ENCODE measurements at places on chromosomes 12 and 14. TPM values are rescaled to one million over a fixed set of nuclear protein-coding genes. Genes with fewer than 3 reads are reported as not detected.

The HOXC4 gene
- not detected for total RNA-seq

The DDX55 gene
- total RNA-seq = 21.5 TPM

The LRRIQ1 gene
- total RNA-seq = 7.0 TPM

The OR4N2 gene
- not detected for total RNA-seq

The FAM90A1 gene
- 0.16 TPM for total RNA-seq

The MAP3K9 gene
- 19.3 TPM for total RNA-seq

The TEP1 gene
- 8.4 TPM for total RNA-seq

The MIP gene
- total RNA-seq = 0.62 TPM
